Spleen (tissue), 13 donors: ENCODE measurements at places on chromosomes 6 and 20. TPM values are rescaled to one million over a fixed set of nuclear protein-coding genes. Genes with fewer than 3 reads are reported as not detected.

GRCh38 chr6:27260369-27260768 lies 12.9 kb downstream of the PRSS16 start:
- no peak for DNase-seq

SLC22A2 gene
- not detected for total RNA-seq

DNA sequence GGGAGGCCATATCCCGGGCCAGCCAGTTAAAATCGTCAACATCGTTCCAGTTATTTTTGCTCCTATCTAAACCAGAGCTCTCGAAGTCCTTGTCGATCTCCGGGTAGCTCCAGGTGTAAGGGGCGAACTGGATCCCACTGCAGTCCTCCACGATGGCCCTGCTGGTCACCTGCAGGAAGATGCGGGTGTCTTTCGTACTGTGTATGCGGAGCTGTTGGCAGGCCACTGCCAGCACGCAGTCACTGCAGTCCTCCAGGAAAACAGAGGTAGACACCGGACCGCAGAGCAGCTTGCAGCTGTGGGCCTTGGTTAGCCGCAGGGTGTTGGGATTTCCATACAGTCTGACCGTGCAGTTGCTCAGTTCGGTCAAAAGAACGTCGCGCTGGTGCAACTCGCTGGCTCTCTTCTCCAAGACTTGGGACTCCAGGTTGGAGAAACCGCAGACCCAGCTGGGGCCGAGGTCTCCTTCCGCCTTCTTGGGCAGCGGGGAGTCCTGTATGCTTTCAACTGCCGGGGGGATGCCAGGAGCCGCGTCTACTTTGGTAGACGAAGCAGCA lies 742 bp downstream of the TBCC start:
- peak; percentile 86 for DNase-seq

- DNase-seq: no peak
Observed at GRCh38 chr6:131082335-131082734, 19.3 kb upstream of the EPB41L2 start.

- DNase-seq: no peak
Observed at GRCh38 chr6:138004430-138005287, 102.6 kb downstream of the PERP start.

GRCh38 chr6:33716890-33717632 lies 5.6 kb upstream of the UQCC2 start:
- peak; percentile 17 for DNase-seq

TPMT gene
- 11.8 TPM for total RNA-seq
